GM23338 (cell line): ENCODE measurements at places on chromosomes 1 and 21. TPM values are rescaled to one million over a fixed set of nuclear protein-coding genes. Genes with fewer than 3 reads are reported as not detected.
A peak's percentile ranks its signal among the peaks of the same experiment; 100 is the strongest.

- DNase-seq, result no peak
Measured at GRCh38 chr1:167669209-167670124, 39.4 kb downstream of the RCSD1 start.

GRCh38 chr1:94255476-94255875, 18.1 kb upstream of the ARHGAP29 start:
- DNase-seq, result no peak

GRCh38 chr1:205258719-205259118, 31.0 kb downstream of the TMCC2 start:
- no peak for DNase-seq

GRCh38 chr1:25906644-25907300, 553 bp upstream of the STMN1 start:
- DNase-seq, result peak; percentile 64

DNA sequence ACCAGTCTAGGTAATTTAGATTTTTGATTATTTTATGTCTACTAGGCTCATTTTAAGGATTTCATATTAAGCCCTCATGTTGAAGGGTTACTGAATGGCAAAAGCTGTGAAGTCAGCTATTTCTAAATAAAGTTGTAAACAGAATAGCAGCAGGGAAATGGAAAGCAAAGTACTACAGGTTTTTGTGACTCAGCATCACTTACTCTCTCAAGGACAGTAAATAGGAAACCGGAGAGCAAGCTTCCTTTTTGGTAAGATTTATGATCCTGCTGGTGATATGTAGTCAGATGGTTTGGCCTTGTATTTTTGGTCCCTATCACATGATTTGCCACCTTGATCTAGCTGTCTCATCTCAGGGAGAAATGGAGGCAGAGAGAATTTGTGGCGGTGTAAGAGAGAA, 226.0 kb downstream of the RPS6KC1 start:
- no peak for DNase-seq

GRCh38 chr1:10941891-10942541, 70.4 kb upstream of the TARDBP start:
- peak; percentile 83 for DNase-seq

DNA sequence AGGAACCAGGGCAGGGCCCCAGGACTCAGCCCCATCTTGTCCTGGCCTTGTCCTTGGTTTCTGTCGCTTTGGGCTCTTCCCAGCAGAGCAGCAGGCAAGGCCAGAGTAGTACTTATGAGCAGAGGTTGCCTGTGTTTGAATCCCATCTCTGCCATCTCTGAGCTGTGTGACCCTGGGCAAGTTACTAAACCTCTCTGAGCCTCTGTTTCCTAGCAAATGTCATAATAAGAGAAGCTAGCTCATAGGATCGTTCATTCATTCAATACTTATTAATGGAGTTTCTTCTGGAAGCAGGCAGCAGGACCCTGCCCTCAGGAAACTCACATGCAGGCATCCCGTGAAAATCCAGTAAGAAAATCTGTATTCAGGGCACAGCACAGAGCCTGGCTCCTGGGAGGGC, 84.3 kb downstream of the FBXO2 start:
- DNase-seq, result no peak

DNA sequence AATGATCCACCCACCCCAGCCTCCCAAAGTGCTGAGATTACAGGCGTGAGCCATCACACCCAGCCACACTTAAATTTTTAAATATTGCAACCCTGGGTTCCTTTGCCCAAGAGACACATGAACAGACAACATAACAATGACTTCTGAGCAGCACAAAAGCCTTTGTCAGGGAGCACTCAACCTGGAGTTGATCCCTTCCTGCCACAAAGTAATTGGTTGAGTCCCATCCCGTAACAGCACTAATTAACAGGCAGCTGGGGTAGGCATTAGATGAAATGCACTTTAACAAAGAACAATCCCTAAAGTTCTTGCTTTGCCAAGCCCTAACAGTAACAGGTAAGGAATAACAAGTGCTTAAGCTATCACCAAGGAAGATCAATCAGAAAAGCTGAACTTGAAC, 5.9 kb upstream of the BCAR3 start:
- no peak for DNase-seq

GRCh38 chr1:91783423-91784170, 102.4 kb downstream of the TGFBR3 start:
- no peak for DNase-seq

- no peak for DNase-seq
Measured at GRCh38 chr1:66751160-66751559, 1.1 kb upstream of the DYNLT5 start.

- no peak for DNase-seq
Measured at GRCh38 chr1:79587229-79587628, 580.7 kb upstream of the ADGRL4 start.

CRB1 gene
- total RNA-seq, result 0.56 TPM in 1 of 2 replicates, not detected in the other

RGSL1 gene
- not detected in 2 replicates for total RNA-seq

COL6A2 gene
- total RNA-seq, result 68.5 and 89.2 TPM in 2 replicates

C8A gene
- not detected in 2 replicates for total RNA-seq
